H1 (cell line): ENCODE measurements at places on chromosomes 3 and 15.

- no peaks in the 10 kb centered on the region for H3K4me1 ChIP-seq
- H3K36me3 ChIP-seq = no peaks in the 10 kb centered on the region
- no peak overlapping the region for H3K4me3 ChIP-seq
- no peaks in the 10 kb centered on the region for H3K27me3 ChIP-seq
- no peak for DNase-seq
- H3K27ac ChIP-seq = no peak overlapping the region
These were observed 13.2 kb upstream of the TRANK1 start for GRCh38 chr3:36957862-36958686.

- no peak overlapping the region for H3K27ac ChIP-seq
- H3K4me3 ChIP-seq = no peak overlapping the region
- DNase-seq = no peak
- H3K27me3 ChIP-seq = no peaks in the 10 kb centered on the region
These were observed 18.6 kb upstream of the AADAC start for GRCh38 chr3:151795276-151795675.

GRCh38 chr3:127132876-127133275 is 60.1 kb upstream of the PRR23E start:
- H3K27me3 ChIP-seq = peaks cover 26% of the 10 kb centered on the region
- no peak overlapping the region for H3K27ac ChIP-seq
- DNase-seq = no peak
- peaks cover 13% of the 10 kb centered on the region for H3K4me1 ChIP-seq

- H3K36me3 ChIP-seq = no peaks in the 10 kb centered on the region
- H3K4me1 ChIP-seq = no peaks in the 10 kb centered on the region
- DNase-seq = no peak
- H3K27me3 ChIP-seq = peaks cover 2% of the 10 kb centered on the region; the same call in 1 of the 2 replicates
These were observed 50.9 kb upstream of the TMEM115 start for GRCh38 chr3:50410185-50410584.

DNA sequence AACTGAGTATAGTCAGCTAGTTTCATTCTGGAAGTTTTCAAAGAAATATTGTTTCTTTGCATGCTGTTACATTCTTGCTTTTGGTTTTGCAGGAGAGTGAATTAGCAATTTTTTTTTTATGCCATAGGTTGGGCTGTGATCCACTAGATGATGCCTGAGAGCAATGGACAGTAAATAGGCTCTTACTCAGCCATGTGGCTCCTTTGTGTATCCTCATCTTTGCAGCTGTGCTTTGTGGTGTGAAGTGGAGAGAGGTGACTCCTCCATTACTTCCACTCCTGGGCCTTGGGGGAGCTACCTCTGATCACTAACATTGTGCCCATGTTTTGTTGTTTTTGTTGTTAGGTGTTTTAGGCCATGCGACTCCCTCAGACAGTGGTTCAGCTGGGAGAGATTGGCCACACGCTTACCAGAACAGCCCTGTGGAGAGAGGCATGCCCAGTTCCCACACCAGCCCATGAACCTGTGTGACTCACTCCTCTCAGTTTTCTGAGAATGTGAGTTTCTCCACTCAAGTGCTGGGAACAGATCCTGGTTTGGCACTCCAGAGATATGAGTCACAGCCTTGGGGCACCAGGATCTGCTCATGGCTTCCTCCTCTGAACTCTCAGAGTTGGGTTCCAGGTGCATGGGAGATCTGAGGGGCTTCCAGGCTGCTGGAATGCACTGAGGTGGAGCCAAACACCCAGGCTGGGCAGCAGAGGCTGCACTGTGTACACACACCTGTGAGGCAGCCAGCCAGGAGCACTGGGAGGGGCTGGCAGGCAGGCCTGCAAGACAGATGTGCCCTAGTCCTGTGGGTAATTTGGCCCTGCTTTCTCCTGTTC is 785.3 kb downstream of the ROBO2 start:
- no peaks in the 10 kb centered on the region for H3K4me1 ChIP-seq
- no peaks in the 10 kb centered on the region for H3K36me3 ChIP-seq
- H3K27ac ChIP-seq = peak overlapping the region; percentile 40; the same call in 1 of the 2 replicates

DNA sequence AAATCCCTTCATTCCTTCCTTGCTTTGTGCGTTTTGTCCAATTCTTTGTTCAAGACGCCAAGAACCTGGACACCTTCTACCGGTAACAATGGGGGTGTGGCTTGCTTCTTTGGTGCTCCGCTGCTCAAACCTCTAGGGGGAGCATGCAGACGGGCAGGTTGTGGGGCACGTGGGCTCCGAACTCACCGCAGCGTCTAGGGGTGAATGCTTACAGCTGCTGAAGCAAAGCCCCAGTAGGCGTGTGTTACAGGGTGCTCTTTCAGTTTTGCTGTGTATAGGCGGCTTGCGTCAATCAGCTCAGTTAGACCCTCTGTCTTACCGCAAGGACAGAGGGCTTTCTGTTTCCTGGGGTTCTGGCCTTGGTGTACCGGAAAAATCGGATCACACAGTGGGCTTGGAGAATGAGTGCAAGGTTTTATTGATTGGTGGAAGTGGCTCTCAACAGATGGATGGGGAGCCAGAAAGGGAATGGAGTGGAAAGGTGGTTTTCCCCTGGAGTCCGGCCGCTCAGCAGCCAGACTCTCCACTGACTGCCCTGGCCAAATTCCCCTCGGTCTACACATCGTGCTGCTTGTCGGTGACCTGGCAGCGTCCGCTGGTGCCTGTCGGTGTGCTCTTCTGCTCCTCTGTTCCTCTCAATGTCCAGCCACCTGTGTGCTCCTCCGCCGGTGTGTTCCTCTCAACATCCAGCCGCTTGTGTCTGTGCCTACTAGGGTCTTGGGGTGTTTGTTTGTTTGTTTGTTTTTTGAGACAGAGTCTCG is 1.2 kb upstream of the LRRC34 start:
- no peak overlapping the region for H3K27ac ChIP-seq
- H3K27me3 ChIP-seq = peaks cover 7% of the 10 kb centered on the region
- H3K4me1 ChIP-seq = peaks cover 10% of the 10 kb centered on the region
- no peaks in the 10 kb centered on the region for H3K36me3 ChIP-seq
